ENCODE measurements at places on chromosomes 4 and X. TPM values are rescaled to one million over a fixed set of nuclear protein-coding genes. Genes with fewer than 3 reads are reported as not detected.

DNA sequence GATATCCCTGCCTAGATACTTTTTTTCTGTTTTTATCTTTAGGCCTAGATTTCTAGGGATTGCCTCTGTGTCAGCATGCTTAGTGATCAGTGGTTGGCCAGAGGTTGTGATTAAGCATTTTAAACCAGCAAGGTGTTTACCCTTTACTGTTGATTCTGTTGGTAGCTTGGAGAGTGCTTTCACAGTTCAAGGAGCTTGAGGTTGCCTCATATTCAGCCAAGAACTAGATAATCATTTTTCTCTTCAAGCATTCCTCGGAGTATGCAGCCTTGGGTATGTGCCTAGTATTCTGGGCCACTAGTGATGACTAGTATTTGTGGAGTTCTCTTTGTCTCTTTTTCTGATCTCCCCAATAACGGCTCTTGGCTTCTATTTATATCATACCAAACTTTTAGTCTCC lies 20.4 kb downstream of the APOOL start:
- DNase-seq, result no peak

GRCh38 chr4:140198942-140199341 lies 45.0 kb upstream of the MAML3 start:
- DNase-seq, result no peak

DNA sequence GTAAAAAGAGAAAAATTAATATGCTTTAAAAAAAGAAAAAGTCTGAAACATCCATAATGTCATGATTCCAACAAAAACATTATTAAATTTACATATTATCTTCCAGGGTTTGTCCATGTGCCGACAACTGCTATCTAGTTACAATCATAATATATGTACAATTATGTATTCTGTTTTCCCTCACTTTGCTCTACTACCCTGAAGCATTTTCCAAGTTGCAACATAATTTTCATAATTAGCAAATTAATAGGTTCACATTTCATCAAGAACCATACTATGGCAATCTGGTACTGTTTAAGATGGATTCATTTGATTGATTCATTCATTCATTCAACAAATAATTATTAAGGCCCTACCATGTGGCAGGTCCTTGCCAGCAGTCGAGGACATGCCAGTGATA lies 128.9 kb upstream of the LEF1 start:
- no peak for DNase-seq

DNA sequence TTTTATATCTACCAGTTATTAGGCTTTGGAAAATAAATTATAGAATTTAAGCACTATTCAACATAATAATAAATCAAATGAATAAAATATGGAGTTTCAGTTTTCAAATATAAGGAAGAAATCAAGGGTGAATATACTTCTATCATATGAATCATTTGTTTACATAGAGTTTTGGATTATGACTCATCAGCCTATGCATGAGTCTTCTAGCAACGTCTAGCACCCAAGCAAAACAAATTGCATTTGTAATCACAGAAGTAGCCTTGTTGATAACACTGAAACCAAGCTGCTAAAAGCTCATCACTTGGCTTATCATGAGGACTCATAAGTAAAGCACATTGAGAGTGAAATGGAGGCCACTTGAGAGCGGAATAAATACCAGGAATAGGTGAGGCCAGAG lies 434.6 kb downstream of the PCDH11X start:
- DNase-seq, result no peak

DNA sequence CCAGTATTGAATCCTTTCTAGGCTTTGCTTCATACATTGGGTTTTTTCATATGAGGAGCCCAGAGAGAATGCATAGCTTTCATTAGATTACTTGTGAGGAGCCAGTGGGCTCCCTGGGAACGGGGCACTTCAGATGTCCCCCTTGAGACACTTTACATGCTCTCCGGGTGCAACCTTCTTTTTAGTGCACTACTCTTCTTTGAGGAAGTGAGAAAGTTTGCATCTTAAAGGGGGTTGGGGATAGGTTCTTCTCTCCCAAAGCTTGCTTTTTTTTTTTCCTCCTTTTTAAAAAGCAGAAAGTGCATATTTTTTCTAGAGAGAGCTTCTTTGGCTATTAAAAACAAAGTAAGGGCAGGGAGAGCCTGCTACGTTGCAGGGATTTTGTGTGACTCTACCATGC lies 4.3 kb downstream of the HADH start:
- no peak for DNase-seq

GRCh38 chrX:14964500-14964899 lies 91.3 kb downstream of the MOSPD2 start:
- DNase-seq, result no peak

- DNase-seq, result no peak
Observed at GRCh38 chrX:65596270-65597034, 61.9 kb upstream of the LAS1L start.

DNA sequence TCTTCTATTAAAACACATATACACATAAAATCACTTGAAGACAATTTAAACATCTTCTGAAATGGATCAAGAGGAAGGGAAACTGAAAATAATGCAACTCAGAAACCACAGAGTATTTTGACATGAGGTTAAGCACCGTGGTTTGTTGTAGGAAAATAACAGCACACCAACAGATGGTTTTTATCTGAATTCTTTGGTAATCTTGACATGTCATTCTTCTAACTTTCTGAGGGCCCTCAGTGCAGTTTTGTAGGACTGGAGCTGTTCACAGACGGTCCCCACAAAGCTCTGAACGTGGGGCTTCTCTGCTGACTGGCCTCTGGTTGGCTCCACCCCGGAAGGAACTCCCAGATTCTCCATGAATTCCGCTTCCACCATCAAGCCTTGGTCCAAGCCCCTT lies 16.0 kb upstream of the TLR8 start:
- no peak for DNase-seq

- DNase-seq, result no peak
Observed at GRCh38 chr4:242121-242848, 63.0 kb downstream of the ZNF732 start.

DNA sequence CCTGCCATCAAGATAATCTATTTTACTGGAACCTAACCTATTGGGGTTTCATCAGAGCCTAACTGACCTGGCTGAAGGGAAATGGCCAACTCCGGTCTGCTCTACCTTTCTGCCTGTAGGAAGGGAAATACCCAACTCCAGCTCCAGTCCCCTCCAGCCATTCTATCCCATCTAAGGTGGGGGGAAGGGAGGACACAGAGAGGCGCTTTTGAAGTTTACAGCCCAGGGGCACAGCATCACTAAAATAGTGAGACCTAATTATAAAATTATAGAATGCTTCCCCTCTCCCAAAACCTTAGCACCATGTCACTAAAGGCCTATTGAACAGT lies 27.8 kb upstream of the ACSL4 start:
- no peak for DNase-seq

DNA sequence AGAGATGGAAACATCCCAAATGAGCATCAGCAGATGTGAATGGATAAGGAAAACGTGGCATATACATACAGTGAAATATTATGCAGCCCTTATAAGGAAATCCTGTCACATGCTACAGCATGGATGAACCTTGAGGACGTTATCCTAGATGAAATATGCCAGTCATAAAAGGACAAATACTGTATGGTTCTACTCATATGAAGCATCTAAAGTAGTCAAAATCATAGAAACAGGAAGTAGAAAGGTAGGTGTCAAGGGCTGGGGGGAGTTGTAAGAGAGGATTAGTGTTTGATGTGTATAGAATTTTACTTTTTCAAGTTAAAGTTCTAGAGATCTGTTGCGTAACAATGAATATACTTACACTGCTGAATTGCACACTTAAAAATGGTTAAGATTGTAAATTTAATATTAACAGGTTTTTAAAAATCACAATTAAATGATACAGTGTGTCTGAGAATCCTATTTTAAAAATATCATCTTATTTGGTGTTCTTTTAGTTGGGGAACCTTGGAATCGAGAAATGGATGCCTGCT lies 58.5 kb downstream of the KDM6A start:
- DNase-seq, result no peak

GRCh38 chrX:153539979-153540358 lies 22.5 kb downstream of the ATP2B3 start:
- no peak for DNase-seq

GRCh38 chr4:26609868-26610267 lies 26.0 kb downstream of the TBC1D19 start:
- no peak for DNase-seq

DNA sequence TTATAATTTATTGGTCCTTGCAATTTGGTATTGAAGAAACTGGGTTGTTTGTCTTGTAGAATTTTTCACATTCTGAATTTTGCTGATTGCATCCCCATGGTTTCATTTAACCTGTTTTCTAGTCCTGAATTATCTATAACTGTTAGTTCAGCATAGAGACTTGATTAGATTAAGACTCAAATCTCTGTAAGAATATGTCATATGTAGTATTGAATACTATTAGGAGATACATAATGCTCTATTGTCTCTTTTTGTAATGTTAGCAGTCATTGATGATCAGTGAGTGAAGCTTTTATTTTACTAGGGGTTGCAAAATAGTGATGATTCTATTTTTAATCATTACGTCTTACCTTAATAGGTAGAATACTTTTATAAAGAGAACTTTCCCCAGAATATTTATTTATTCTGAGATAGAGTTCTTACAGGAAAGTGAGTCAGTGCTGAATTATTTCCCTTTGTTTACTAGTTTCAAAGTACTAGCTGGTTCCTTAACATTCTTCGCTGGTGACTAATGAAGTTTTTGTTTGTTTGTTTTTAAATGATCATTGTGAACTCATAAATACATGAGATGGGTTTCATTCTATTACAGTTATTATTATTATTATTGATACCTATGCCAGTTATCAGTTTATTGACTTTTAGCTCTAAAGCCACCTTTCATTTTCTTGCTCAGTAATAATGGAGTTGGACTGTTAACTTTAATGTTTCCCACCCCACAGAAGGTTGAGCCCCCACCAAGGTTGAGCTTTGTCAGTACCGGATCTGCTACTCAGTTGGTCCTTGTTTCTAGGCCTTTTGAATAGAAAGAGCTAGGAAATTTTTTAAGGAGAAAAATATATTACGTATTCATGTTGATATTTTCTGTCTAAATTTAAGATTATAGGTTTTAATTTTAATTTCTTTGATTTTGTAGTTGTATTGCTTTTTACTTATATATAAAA lies 102.3 kb downstream of the LARP1B start:
- DNase-seq, result peak; percentile 23

DNA sequence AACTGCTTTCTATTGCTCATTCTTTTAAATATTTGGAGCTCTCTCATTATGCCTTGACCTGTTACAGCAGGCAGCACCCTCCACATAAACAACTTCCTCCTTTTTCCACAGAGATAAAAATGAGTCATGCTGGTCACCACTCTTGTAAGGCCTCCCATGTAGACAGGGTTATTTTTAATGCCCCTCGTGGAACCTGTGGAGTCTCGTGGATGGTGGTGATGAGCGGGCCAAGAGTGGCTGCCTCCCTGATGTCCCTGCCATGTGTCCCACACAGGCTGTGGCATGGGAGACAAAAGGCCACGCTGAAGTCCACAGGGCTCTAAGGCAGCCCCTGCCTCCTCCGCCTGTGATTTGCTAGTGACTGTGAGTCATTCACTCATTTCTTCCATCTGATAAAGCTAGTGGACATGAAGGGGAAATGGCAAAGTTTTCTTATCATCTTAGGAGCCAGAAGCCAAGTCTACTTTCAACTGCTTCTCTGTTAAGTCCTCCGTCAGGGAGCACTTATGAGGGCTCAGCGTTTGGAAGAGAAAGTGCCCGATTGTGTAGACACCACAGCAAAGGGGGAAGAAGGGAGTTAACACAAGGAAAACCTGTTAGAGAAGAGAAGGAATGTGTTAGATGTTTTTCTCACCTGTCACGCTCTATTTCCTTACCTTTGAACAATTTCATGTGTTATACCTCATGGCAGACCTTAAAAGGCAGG lies 121.6 kb upstream of the FAT1 start:
- peak; percentile 86 for DNase-seq

GRCh38 chr4:183602557-183603027 lies 56.4 kb downstream of the RWDD4 start:
- DNase-seq, result no peak

- no peak for DNase-seq
Observed at GRCh38 chr4:79015411-79015810, 76.2 kb upstream of the PAQR3 start.

DNA sequence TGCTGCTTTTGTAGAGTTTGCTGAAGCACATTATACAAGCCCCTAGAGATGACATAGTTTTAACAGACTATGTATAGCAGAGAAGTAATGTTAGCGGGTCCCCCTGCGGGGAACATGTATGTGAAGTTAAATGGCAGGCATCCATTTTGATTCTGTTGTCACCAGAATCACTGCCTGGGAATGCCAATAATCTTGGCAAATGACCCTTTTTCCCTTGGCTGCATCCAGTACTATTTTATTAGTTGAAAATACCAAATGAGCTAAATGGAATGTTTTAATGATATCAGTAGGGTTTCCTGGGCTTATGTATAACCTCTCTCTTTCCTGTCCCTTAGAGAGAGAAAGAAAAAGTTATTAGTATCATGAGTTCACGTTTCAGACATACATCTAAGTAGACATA lies 93.6 kb downstream of the LIMCH1 start:
- no peak for DNase-seq

GRCh38 chr4:10495651-10496050 lies 38.4 kb upstream of the ZNF518B start:
- DNase-seq, result no peak

- DNase-seq, result no peak
Observed at GRCh38 chr4:83751336-83751949, 215.5 kb downstream of the GPAT3 start.

DNA sequence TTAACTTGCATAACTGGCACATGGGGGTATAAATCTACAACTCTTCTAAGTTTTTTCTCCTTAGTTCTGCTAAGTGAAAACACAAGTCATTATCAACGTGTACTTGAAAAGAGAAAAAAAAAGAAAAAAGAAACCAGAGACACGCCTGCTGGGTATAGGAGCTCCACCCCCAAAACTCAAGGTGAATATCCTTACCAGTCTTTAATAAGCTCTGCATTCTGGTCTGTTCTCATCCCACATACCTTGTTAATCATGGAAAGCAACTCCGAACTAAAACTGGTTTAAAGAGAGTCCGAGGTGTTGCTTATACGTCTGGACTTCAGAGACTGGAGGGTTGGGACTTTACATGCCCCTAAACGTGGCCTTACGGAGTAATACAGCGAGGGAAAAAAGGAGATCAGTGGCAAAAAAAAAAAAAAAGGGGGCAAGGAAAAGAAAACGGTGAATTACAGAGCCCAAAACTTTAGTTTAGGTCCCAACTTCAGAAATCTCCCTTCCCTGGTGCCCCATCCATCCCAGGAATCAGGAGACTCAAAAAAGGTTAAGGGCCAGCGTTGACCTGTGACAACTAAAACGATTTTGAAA lies 1.0 kb downstream of the PGRMC2 start:
- no peak for DNase-seq

Gene AFP
- polyA plus RNA-seq, result 0.23 TPM

Gene REPS2
- polyA plus RNA-seq, result 0.17 TPM

Gene GLRB
- polyA plus RNA-seq, result 4.8 TPM

Gene MAGEB10
- not detected for polyA plus RNA-seq

Gene NUDT10
- 0.15 TPM for polyA plus RNA-seq

Gene MAGEA10
- polyA plus RNA-seq, result not detected

Gene NAP1L2
- polyA plus RNA-seq, result not detected

Gene SUPT20HL1
- not detected for polyA plus RNA-seq

Gene RPS6KA6
- 4.0 TPM for polyA plus RNA-seq
